T-cell (primary cell): ENCODE measurements at places on chromosomes 6 and 20. TPM values are rescaled to one million over a fixed set of nuclear protein-coding genes. Genes with fewer than 3 reads are reported as not detected.

The GATA5 gene
- not detected for total RNA-seq

The TRAPPC3L gene
- not detected for total RNA-seq

The ZNF318 gene
- 26.4 TPM for total RNA-seq

The WFDC10B gene
- not detected for total RNA-seq

DNA sequence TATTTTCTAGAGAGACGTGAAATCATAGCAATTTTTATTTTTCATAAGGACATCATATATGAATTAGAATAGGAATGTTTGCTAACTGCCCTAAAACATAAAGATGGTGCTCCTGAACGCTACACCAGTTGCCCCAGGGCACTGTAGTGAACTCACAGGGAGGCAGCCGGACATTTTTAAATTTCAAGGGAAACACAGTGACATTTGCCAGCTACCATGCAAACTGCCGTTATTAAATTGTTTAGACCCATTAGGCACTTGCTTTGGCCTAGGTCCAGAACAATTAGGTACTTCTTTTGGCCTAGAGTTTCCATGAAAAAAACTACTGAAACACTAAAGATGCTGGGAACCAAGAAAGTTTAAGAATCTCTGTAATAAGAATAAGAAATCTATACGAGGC lies 24.9 kb upstream of the CFAP206 start:
- no peak for DNase-seq
- no peak overlapping the region for H3K27ac ChIP-seq
- H3K4me1 ChIP-seq, result no peaks in the 10 kb centered on the region

- no peaks in the 10 kb centered on the region for H3K27me3 ChIP-seq
- H3K4me1 ChIP-seq, result no peaks in the 10 kb centered on the region
- no peak overlapping the region for H3K27ac ChIP-seq
- H3K36me3 ChIP-seq, result no peaks in the 10 kb centered on the region
- no peak overlapping the region for H3K4me3 ChIP-seq
- no peak for DNase-seq
These were observed 52.8 kb upstream of the CITED2 start for GRCh38 chr6:139427199-139427598.

DNA sequence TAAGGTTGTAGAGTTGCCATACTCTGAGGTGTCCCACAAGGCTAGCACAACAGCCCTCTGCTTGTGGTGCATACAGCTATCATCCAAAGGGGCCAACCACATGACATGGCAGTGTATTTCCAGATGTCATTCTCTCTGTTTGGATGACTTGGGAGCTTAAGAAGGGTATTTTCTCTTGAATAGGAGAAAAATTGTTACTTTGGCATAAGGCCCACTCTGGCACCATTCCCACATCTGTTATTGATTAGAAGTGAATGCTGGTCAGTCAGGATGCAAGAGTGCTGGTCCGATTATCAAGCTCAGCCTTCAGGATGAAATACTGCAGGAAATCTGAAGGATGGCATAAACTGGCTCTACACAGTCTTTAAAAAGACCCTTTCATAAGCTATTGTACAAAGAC lies 83.6 kb upstream of the C20orf144 start:
- no peaks in the 10 kb centered on the region for H3K36me3 ChIP-seq
- H3K4me3 ChIP-seq, result no peak overlapping the region
- no peak overlapping the region for H3K27ac ChIP-seq
- H3K4me1 ChIP-seq, result no peaks in the 10 kb centered on the region

GRCh38 chr6:159233365-159234101 lies 64.3 kb downstream of the FNDC1 start:
- H3K36me3 ChIP-seq, result no peaks in the 10 kb centered on the region
- H3K4me3 ChIP-seq, result no peak overlapping the region
- DNase-seq, result no peak
- no peak overlapping the region for H3K27ac ChIP-seq
- H3K4me1 ChIP-seq, result no peaks in the 10 kb centered on the region

- no peak overlapping the region for H3K27ac ChIP-seq
- H3K36me3 ChIP-seq, result no peaks in the 10 kb centered on the region
- H3K27me3 ChIP-seq, result peaks cover 3% of the 10 kb centered on the region
- no peak overlapping the region for H3K4me3 ChIP-seq
These were observed 133.8 kb downstream of the CLIC5 start for GRCh38 chr6:45881705-45882467.

DNA sequence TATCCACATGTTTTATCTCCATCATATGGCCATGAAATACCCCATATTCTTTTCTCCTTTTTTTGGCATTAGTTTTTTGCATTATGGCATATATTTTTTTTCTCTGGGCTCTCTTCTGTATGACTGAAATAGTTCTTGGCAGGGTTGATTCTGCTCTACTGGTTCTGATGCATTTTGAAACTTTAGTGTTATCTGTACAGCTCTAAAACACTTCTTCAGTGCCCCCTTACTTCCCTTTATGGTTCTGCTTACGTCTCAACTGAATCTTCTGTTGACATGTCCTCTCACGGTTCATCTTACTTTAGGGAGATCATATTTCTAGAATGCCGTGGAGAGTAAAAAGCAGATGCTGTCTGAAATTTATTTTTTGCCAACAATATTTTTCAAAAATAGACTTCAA lies 23.2 kb upstream of the TXNDC5 start:
- H3K4me1 ChIP-seq, result no peaks in the 10 kb centered on the region
- no peaks in the 10 kb centered on the region for H3K36me3 ChIP-seq
- no peak for DNase-seq
- H3K27ac ChIP-seq, result no peak overlapping the region

DNA sequence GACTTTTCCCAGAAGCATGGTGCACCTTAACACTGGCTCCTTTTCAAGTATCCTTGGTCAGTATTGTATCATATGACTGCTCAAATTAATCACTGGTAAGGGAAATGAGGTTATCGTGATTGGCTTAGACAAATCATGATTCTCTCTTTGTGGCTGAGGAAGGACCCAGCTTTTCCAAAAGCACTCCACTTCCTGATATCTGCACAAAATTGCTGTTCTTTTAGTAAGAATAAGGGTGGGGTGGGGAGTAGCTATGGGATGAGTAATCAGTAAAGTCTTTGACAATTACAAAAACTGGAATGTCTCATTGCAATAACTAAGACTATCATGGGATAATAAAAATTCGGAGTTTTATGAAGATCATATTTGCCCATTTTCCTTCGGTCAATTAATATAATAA lies 9.0 kb upstream of the RIPPLY2 start:
- DNase-seq, result no peak
- peaks cover 4% of the 10 kb centered on the region for H3K27me3 ChIP-seq
- no peaks in the 10 kb centered on the region for H3K4me1 ChIP-seq
- H3K27ac ChIP-seq, result no peak overlapping the region
- H3K4me3 ChIP-seq, result no peak overlapping the region

DNA sequence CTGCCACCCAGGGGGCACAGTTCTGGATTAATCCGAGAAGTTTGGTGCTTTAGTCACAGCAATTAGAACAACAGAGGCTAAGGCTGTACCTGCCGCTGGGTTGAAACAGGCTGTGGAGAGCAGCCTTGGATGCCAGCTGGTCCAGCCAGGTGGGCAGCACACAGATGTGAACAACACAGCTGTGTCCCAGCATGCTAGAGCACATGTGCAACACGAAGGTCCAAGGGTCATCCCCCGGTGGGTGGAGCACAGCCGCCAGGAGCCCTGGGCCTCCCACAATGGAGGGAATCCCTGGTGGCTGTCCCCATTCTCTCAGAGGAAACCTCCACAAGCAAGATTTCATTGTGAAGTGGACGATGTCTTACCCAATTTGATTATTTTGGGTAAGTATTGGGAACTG lies 99.2 kb upstream of the SYNDIG1 start:
- no peaks in the 10 kb centered on the region for H3K4me1 ChIP-seq
- H3K4me3 ChIP-seq, result no peak overlapping the region
- DNase-seq, result no peak
- no peaks in the 10 kb centered on the region for H3K27me3 ChIP-seq
- H3K36me3 ChIP-seq, result no peaks in the 10 kb centered on the region

DNA sequence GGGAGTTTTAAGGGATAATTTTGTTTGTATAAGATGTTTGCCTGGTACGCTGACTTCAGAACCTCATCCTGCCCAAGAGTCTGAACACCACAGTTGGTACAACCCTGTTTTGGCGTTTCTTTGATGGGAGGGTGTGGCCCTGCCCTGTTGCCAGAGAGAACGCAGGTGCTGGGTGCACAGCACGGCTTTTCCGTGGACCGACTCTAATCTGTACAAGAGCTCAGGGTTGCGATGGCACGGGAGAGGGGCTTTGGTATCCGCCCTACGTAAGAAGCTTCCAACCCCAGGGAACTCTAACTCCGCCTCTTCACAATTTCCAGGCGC lies 1.3 kb downstream of the CYP24A1 start:
- no peak for DNase-seq
- H3K27me3 ChIP-seq, result peaks cover 50% of the 10 kb centered on the region
- no peaks in the 10 kb centered on the region for H3K36me3 ChIP-seq
- H3K4me3 ChIP-seq, result no peak overlapping the region

- peaks cover 8% of the 10 kb centered on the region for H3K36me3 ChIP-seq
- H3K27ac ChIP-seq, result no peak overlapping the region
- H3K27me3 ChIP-seq, result no peaks in the 10 kb centered on the region
- H3K4me3 ChIP-seq, result no peak overlapping the region
These were observed 293.3 kb downstream of the SYNE1 start for GRCh38 chr6:152343735-152344360.

DNA sequence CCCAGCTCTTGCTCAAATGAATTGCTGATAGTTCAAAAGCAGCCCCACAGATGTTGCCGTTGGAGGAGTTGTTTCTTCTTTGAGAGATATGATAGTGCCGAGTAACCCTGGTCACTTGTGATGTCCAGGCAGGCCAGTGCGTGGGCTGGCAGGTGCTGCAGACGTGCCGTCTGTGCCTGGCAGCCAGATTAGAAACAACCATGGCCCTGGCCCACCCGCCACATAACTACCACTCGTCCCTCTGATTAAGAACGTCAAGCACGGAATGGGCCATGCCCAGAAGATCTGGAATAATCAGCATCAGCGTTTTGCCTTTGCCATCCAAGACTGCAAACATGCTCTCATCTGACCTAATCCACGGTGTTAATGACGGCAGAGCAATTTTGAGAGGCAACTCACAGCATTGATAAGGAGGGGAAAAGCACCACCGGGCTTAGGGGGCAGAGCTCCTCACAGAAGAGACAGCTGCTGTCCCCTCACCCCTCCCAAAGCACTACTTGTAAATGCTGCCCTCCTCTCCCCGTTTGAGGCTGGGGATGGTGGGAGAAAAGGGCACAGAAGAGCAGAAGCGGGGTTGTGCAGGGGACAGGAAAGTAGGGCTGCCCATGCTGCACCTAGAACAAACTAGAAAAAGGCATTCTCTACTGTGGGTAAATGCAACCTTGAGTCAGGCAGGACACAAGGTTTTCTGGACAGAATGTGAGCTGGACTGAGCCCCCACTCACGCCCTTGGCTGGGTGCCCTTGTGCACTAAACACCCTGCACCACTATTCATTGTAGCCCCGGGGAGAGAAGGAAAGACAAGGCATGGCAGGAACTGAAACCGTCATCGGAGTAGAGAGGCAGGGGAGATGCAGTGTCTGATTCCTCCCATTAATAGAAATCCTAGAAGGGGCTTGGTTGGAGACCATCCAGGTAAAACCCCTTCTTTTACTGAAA lies 5.3 kb upstream of the CPNE5 start:
- H3K4me3 ChIP-seq, result no peak overlapping the region
- peaks cover 15% of the 10 kb centered on the region for H3K27me3 ChIP-seq
- H3K36me3 ChIP-seq, result no peaks in the 10 kb centered on the region
- peaks cover 11% of the 10 kb centered on the region for H3K4me1 ChIP-seq
- no peak for DNase-seq

DNA sequence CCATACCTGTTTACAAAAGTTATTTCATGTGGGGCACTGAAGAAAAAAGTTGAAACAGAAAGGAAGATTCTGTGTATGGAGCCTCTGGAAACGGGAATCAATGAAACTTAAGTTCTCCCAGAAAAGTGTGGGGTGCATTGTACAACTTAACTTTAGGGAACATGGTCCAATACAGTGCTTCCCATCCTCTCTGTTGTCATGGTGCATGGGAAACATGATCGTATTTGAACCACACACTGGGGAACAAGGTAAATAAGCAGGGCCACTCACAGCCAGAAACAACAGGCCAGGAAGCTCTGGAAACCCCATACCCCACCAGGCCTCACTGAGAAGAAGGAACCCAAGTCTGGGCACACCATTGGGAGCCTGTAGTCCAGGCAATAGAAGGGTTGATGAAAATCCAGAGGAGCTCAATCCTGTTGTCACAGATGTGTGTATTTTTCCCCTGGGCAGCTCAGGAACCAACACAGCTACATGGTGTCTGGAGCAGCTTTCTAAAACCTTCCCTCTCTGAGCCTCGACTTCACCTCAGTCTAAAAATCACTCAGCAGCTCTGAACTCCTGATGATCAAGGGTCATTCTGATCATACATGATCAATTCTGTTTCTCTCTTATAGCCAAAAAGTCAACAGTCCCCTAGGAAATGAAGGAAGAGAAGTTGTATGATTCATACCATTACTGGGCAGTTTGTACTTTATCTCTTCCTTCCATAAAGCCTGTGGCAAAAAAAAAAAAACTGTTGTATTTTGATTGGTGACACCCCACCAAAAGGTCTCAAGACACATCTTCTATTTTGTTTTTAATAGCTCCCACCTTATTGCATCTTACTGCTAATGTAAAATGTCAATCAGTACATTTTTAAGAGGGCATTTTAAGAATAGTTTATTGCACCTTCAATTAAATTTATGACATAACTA lies 198.5 kb upstream of the TAB2 start:
- no peak for DNase-seq
- H3K27me3 ChIP-seq, result no peaks in the 10 kb centered on the region
- no peak overlapping the region for H3K27ac ChIP-seq
- H3K4me3 ChIP-seq, result no peak overlapping the region
- H3K4me1 ChIP-seq, result no peaks in the 10 kb centered on the region
- no peaks in the 10 kb centered on the region for H3K36me3 ChIP-seq

DNA sequence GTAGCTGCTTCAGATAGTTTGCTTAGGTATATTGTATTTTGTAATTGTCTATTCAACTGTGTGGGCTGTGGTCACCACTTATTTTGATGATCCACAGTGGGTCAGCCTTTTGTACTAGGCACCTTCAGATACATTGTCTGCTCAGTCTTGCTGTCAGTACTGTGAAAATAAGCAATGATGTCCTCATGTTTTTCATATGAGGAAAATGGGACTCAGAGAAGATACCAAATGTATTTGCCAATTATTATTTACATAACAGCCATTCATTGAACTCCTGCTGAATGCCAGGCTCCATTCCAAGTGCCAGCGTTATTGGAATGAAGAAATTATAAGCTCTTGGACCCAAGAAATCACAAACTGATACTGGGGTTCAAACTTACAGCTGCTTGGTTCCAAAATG lies 28.6 kb downstream of the MAPK14 start:
- H3K27me3 ChIP-seq, result no peaks in the 10 kb centered on the region
- no peaks in the 10 kb centered on the region for H3K36me3 ChIP-seq
- no peak overlapping the region for H3K4me3 ChIP-seq
- no peak overlapping the region for H3K27ac ChIP-seq

DNA sequence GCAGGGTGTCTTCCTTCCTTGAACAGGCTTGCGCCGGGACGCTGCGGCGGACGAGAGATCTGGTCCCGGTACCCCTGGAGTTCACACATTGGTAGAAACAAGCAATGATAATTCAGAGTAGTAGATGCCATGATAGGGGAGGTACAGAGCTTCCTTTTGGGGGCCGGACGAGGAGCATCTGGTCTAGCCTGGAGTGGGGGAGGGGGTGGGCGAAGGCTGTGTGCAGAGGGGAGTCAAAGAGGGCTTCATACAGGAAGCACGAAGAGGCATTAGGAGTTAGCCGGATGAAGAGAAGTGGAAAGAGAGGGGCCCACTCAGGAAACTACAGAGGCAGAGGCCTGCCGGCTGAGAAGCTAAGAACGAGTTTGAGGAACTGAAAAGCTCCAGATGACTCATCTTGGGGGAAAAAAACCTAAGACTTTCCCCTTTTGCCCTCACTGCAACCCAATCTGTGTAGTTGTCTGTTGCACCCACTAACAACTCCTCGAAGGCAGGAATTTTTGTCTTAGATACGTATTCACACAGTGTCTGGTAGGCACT lies 611 bp downstream of the CNPY3 start:
- H3K36me3 ChIP-seq, result peaks cover 16% of the 10 kb centered on the region
- H3K27me3 ChIP-seq, result no peaks in the 10 kb centered on the region
- DNase-seq, result peak; percentile 43
- H3K4me1 ChIP-seq, result peaks cover 16% of the 10 kb centered on the region
- peak overlapping the region; percentile 84 for H3K4me3 ChIP-seq
